ENCODE measurements at places on chromosomes 3 and 15. TPM values are rescaled to one million over a fixed set of nuclear protein-coding genes. Genes with fewer than 3 reads are reported as not detected.
A peak's percentile ranks its signal among the peaks of the same experiment; 100 is the strongest.

GRCh38 chr15:68541743-68542142 is 37.0 kb upstream of the CORO2B start:
- peak; percentile 55 for DNase-seq

The TGM5 gene
- total RNA-seq, result 0.15 TPM

The PDZRN3 gene
- total RNA-seq, result 87.4 TPM

DNA sequence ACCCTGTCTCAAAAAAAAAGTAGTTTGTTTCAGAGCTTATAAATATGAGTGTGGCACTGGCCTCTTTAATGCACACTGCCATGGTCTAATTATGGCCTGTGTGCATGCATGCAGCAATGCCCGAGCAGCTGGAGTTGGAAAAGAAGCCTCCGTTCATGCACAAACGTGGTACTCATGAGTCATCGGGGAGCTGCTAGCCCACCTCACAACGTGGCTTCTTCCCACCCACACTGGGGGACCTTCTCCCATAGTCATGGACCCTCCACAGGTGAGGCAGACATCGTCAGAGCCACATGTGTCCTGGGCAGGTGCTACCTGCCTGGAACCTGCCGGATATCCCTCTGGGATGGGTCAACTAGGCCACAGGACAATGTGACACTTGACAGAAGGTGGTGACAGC is 66.7 kb downstream of the ATP10A start:
- DNase-seq, result peak; percentile 18

- no peak for DNase-seq
Observed at GRCh38 chr3:14415501-14415900, 13.1 kb downstream of the SLC6A6 start.

The SNX22 gene
- 11.9 TPM for total RNA-seq

DNA sequence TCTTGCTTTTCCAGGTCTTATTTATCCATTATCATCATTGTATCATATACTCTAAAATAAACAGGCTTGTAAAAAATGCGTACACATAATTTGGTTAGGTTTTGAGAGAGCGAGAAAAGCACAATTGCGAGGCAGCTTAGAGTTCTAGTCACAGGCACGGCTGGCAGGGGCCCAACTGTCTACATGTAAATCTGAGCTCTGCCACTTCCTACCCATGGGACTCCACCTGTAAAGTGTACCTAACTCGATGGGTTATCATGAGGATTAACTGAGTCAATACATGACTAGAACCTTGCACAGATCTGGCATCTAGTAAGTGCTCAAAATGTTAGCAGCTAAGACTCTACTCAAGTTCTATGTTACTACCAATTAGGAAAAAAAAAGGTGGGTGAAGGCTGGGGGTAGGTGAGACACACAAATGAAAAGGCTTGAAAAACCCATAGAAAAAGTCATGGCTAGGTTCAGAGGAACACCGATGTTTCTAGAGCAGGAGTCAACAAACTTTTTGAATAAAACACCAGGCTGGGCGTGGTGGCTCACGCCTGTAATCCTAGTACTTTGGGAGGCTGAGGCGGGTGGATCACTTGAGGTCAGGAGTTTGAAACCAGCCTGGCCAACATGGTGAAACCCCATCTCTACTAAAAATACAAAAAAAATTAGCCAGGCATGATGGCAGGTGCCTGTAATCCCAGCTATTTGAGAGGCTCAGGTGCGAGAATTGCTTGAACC is 36.2 kb downstream of the GLB1 start:
- no peak for DNase-seq

The SUSD5 gene
- 1.1 TPM for total RNA-seq

DNA sequence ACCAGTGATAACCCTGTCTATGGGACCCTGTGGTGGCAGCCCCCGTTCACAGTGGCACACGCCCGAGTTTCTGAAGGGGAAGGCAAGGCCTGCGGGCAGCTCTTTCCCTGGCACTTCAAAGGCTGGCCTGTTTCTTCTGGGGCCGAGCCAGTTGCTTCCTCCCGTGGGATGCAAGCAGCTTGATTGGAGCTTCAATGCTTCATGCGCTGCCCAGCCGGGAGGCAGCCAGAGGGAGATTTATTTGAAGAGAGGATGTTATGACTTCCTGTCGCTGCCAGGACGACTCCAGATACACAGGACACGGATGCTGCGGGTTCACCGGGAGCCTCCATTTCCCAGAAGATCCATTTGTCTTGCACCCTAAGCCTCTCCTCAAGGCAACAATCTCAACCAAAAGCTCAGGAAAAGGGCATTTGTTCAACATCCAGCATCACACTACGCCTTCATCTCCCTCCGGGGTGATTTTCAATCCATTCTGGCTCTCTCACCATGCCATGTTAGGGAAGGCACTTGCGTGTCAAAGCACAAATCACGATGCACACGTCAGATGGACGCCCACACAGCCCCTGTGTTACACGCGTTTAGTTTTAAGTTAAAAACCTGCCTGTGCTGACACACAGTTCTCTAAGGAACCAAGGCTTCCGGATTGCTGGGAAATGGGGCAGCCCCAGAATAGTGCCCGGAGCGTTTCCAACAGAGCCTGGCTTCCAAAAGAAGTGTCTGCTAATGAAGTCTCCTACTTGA is 330.2 kb downstream of the OCA2 start:
- DNase-seq, result no peak

DNA sequence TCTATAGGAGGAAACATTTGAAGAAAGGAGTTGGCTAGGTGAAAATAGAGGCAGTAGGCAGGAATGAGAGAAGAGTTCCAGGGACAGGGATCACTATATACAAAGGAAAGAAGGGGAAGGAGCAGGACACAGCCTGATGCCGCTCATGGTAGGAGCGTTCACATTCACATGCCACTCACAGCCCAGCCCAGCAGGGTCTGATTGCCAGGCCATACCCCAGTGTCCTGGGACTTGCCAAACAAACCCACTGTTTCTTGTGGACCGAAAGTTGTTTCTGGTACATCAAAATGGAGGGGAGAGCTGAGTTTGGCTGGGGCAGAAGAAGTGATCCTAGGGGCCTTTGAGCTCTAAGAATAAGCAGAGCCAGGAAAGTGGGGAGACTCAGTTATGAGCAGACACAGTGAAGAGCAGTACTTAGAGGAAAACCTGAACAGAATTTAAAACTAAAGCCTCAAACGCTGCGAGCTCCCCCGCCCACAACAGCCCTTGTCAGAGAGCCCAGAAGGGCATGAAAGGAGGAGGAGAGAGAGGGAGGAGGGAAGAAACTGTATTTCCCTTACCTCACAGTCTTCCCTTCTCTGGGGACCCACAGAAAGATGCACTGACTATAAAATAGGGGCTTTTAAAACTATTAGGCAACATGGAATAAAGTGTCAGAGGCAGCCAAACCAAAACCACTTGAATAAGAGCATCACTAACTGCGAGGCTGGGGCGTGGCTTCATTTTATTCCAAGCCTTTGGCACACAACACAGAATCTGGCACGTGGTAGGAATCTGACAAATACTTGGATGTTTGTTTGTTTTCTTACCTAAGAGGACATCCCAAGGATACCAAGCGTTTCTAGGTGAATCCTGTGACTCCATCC is 129.0 kb downstream of the RPL22L1 start:
- peak; percentile 91 for DNase-seq

GRCh38 chr3:64138656-64139375 is 86.5 kb downstream of the PRICKLE2 start:
- DNase-seq, result no peak

The CRYGS gene
- 0.67 TPM for total RNA-seq

Measured in right atrium auricular region (tissue), 2 donors.